A172 (cell line): ENCODE measurements at places on chromosomes 5 and 9.

DNA sequence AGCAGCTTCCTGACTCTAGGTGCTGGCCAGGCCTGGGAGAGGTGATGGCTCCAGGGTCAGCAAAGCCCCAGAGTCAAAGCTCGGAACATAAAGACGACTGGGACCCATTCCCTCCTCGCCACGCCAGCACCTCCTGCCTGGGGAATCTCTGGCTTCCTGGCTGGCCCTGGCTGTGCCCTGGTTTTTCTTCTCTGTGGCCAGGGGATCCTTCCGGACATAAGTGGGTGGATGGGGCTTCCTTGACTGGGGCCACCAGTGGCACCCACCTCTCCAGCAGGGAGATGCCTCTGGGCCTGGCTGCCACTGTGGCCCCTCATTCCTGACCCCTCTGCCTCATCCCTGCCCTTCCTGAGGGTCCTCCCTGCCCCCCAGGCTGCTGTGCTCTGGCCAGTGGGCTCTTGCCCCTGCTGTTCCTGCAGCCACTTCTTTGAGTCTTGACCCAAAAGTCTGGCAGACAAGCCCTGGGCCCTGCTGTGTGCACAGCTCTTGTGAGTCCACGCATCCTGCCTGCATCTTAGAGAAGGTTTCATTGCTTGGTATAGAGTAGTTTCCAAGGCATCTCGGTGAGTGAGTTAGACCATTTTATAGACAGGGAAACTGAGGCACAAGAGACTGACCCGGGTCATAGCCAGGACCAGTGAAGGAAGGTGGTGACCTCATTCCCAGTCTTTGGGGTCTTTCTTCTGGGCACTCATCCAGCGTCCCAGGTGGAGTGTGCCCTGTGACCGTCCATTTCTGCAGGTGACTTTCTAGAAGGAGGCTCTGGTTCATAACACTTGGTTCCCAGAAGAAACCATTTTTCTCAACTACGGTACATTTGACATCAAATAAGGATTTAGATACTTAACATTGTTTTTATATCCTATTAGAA, 17.3 kb upstream of the LPCAT1 start:
- no peak for DNase-seq

- DNase-seq = no peak
Measured at GRCh38 chr9:131743096-131743495, 3.2 kb upstream of the RAPGEF1 start.

- no peak for DNase-seq
Measured at GRCh38 chr5:44770780-44771717, 37.7 kb upstream of the MRPS30 start.

DNA sequence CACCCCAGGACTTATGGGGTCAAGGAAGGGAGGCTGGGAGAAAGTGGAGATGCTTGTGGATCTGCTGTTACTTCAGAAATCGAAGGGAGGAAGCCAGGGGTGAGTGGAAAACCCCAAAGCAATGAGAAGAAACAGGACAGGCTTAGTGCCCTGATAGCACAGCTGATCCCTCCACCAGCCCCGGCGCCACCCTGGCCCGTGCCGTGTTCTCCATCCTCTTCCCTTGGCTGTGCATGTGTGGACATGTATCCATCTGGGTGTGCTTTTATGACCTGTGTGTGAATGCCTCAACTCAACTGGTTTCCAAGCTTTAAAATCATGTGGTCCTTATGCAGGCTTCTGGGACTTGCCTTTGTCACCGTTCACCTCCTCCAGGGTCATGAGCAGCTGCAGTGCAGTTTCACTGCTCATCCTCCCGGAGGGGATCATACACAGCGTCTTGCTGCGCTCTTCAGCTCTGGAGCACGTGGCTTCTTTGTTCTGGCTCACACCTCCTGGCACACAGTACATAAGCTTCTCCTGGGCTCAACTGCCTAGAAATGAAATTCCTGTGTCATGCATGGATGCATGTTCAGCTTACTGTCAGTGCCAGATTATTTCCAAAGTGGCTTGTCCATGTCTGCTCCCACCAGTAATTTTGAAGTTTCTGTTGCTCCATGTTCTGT, 58.2 kb downstream of the IPPK start:
- no peak for DNase-seq

- DNase-seq = no peak
Measured at GRCh38 chr5:179795049-179795862, 1.5 kb downstream of the LTC4S start.

DNA sequence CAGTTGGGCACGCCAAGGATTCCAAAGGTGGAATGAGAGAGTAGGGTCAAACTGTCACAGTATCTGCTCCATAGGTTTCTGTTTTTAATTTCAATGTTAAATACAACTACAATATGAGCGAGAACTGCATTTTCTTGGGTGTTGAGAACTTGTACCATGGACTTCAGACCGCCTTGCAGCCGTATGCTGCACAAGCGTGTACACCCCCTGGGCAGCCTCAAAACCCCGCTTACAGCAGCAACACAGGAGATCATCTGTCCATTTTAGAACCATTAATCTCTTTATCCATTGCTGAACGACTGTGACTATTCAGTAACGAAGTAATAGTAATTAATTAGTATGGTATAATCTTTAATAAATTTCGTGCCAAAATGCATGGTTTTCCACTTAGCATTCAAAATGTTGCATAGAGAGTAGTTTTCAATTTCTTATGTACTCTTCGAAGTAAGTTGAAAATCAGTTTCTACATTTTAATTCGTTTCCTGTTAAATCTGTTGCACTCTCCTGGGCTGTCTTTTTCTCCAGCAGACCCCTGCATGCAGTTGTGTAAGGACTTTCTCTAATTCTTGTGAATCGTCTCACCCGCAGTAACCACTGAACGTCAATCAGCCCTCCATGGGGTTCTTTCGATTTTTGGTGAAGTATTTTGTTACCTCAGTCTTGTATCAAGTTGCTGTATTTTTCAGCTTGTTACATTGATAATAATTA, 42.0 kb upstream of the GARNL3 start:
- DNase-seq = no peak

DNA sequence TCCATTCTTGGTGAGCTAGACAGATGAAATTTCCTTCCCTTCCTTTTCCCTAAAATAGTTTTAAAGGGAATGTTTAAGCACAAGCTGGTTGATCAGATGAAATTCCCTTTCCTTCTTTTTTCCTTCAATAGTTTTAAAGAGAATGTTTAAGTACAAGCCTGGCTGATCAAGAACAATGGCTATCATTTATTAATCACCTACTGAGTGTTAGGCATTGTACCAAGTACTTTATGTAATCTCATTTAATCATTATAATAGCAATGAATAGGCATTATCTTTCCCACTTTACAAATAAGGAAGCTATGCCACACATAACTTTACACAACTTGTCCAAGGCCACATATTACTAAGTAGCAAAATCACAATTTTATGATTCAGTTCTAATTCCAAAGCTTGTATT, 152.0 kb upstream of the ACOT12 start:
- no peak for DNase-seq

DNA sequence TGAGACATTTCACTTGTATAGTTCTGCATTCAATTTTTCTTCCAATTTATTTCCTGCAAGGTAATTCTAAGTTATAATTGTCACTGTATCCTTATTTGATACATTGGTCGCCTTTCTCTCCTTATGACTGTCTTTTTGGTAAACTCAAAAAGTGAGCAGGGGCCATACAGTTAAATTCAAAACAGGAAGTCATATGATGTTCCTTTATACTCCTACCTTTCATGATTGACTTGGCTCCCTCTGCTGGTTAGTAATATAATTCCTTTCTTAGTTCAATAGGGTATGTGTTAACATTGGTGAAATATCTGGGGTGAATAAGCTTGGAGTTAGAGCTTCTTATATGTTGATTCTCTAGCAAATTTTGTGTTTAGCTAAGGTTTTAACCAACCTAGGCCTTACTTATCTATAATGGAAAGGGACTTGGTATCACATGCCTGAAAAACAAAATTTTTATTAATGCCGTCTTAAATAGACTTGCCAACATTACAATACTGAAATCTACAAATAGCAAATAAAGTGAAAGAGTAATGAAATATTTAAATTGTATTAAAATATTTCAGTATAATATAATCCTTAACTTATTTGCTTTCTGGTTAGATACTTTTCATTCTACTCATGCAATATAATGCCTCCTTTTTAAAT, 6.0 kb upstream of the NIPBL start:
- peak; percentile 65 for DNase-seq

- no peak for DNase-seq
Measured at GRCh38 chr5:2542026-2542425, 209.5 kb downstream of the IRX2 start.

GRCh38 chr5:39755452-39755851, 330.7 kb upstream of the DAB2 start:
- DNase-seq = no peak

DNA sequence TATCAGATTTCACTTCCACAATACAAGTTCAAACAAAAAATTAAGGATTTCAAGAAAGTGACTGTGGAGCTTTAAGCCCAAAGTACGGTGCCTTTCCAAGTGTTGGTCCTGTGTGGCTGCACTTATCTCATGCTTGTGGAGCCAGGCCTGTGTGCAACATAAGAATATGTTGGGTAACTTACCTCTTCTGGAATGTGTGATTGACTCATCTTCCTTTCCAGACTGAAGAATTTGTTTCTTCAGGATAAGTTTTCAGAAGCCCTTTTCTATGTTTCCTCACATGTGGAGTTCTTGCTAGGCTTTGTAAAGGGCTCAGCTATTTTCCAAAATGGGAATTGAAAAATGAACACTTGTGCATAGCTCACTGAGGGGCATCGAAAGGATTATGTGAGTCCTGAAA, 485.1 kb upstream of the PAPPA start:
- DNase-seq = peak; percentile 61

DNA sequence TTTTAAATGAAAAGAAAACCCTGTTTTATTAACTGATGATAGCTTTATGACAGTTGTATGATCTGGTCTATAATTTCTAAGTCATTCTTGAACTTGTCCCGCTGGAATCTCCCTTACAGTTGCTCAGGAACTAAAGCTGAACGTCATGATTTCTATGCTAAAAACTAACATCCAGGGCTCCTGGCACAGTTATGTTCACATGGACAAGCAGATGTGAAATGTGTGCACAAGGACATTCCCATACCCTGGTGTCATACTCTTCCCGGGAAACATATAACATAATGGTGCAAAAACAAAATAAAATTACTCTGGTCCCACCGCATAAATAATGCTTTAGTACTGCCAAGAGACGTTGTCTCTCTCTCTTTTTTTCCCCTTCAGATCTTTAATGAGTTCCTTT, 134.9 kb downstream of the PRDM6 start:
- no peak for DNase-seq

DNA sequence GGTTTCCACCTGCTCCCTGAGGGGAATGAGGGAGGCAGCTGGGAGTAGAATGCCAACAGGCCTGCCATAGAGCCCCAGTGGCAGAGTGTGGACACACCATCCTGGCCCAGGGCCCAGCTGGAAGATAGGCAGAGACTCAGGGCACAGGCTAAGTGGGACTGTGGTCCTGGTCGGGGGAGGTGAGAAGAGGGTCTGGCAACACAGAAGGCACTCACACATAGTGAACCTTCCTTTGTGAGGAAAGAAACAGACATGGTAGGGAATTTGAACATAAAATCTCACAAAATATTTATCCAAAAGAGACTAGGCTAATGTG, 41.2 kb downstream of the WDR36 start:
- no peak for DNase-seq

GRCh38 chr9:131759017-131759647, 19.3 kb upstream of the RAPGEF1 start:
- DNase-seq = no peak

GRCh38 chr5:157630341-157630740, 21.9 kb downstream of the SOX30 start:
- no peak for DNase-seq

DNA sequence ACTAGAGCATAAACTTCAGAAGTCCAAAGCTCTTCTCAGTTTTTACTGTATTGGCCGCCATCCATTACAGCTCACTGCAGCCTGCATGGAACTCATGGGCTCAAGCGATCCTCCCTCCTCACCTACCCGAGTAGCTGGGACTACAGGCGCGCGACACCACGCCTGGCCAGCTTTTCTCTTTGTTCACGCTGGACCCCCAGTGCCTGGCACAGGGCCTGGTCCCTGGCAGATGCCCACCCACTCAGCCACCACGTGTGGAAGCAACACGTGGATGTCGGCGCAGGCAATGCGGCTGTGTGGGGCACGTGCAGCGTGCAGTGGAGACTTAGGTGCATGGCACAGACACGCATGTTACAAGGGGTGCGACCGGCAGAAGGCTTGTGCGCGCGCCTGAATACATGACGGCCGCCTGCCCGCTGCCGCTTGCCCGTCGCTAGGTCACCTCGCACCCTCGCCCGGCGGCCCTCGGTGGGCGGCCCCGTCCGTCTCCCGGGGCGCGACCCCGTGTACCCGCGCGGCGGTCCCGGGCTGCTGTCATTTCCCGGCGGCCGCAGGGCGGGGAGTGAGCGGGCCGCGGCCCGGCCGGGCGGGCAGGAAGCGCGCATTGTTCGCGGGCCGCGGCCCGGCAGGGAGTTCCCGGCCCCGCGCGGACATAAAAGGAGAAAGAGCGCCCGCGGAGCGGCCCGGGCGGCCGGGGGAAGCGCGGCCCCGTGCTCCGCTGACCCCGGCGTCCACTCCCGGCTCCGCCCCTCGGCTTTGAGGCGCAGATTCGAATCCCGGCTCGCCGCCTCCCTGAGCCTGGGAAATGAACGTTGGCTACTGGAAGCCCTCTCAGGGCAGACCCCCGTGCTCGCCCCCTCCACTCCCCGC, 24.1 kb upstream of the PTGS1 start:
- DNase-seq = no peak

DNA sequence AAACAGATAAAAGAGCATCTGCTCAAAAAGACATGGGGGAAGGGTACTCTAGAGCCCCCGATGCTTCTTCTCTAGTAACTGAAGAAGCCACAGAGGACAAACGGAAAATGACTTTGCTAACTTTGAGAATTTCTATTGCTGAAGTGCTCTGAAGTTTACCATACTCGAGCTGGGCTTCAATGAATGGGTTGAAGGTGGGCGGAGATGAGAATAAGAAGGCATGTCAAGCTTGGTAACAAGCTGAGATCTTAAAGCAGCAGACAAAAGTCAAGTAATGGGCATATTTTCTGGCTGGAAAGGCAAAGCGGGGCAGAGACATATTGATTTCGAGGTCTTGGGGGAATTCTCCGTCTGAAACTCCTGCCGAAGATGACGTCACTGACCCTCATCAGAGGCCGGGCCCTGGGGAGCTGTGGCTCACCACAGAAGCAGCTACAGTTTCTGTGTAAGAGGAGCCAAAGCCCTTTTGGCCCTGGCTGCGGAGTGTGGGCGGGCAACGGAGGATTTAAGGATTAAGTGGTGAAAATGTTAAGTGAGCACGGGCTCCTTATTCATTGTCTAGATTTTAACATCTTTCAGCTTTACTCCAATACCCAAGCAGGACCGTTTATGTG, 115.8 kb upstream of the SLIT3 start:
- DNase-seq = peak; percentile 34

DNA sequence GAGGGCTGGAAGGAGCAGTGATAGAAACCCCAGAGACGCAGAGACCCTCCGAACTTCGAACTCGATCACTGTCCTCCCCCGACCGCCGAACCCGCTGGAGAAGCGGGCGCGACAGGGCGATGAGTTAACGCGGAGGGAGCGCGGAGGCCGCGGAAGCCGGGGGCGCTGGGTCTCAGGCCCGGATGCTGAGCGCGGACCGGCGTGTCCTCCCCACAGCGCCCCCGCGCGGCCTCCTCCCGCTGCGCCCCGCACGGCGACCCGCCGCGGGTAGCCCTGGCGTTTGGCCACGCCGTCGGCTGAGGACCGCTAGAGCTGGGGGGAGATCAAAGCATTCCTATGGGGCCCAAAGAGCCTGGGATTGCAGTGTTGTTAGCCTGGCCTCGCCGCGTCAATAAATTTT, 7.7 kb upstream of the DMRT2 start:
- no peak for DNase-seq
